ENCODE measurements at places on chromosomes 2 and 18.

- DNase-seq: no peak
These were observed 1468.4 kb upstream of the NXPH2 start for GRCh38 chr2:140248623-140249022.

DNA sequence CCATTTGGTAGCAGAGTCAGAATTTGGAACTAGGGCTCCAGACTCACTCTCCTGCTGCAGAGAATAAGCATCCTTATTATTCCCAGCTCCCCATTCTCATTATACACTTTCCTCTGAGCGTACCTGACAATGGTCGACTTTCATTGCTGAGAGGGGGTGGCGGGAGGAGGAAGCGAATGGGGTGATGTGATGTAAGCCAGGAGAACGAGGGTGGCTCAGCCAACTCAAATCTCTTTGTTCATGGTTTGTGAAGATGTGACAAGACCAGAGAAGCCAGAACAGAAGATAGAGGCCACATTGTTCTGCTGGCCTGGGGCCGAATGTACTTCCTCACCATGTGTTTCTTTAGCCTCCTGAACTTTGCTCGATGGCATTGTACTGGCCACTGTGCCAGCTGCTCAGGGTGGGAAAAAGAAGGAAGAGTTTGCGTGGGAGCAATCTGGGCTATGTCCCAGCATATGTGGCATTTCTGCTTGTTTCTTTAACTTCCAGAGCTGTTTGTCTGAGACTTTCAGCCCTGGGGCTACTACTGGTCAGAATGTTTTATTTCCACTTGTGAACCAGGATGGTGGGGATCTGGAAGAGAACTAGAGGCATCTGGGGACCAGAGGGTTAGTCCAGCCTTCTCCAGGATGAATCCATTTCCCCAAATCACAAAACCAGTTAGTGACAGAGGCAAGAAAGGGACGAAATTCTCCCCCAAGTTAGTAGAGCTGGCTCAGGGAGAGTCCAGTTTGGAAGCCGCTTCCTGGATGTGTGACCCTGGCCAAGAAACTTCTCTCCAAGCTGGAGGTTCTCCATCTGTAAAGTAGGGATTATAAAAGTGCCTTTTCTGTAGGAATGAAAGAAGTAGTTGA lies 62.6 kb downstream of the MOGAT1 start:
- DNase-seq: no peak

DNA sequence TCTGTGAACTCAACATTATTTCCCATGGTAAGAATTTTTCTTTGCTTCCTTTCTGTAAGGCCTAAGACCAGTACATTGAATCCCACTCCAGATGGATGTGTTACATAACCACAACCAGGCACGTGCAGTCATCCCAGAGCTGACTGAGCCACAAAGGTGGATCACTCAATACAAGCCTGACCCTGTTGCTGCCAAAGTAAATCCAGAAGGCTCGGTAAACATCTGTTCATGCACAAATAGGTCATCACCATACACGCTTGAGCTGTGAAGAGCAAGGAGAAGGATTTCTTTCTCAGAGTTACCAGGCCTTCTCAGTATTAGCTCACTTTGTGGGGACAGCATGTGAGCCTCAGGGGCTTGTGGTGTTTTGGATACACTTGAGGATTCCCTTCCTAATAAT lies 791.4 kb upstream of the FANCL start:
- no peak for DNase-seq

DNA sequence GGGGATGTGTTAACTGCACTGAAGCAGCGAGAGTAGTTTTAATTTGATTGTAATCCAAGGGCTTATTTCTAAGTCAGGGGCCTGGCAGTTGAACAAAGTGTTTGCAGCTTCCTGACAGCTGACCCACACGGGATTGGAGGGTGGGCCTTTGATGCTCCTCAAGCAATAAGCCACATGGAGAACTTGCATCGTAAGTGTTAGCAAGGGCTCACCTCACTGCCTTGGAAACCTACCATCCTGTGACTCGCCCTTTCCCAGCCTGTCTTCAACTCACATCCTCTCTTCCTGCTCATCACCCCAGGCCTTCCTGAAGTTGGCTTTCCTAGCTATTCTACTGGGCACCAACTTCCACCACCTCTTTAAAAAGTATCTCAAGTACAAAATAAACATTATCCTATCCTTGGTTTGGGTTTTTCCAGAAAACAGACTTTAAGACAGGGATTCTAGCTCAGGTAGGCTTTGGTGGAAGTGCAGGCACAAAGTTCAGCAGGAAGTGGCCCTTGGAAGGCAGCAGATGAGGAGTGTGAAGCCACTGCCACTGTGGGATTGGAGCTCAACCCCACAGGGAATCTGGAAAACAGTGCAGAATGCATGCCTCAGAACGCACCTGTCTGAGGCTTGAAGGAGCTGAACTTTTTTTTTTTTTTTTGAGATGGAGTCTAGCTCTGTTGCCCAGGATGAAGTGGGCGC lies 31.6 kb downstream of the B3GNT2 start:
- no peak for DNase-seq

DNA sequence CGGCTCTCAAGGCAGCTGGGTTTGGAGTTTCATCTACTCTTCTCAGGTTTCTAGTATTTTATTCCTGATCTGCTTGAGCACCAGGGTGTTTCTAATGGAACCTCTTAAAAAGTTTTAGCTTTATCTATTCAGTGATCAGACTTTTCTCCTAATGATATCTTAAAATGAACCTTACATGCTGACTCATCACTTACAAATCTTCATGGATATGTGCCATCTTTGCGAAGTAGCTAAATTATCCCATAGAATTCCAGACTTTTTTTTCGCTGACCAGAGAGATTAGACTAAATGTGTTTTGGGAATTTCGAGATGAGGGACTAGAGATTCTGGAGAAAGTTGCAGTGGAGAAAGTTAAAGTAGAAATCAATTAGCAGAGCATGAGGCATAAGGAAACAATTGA lies 401.0 kb downstream of the GRB14 start:
- no peak for DNase-seq

DNA sequence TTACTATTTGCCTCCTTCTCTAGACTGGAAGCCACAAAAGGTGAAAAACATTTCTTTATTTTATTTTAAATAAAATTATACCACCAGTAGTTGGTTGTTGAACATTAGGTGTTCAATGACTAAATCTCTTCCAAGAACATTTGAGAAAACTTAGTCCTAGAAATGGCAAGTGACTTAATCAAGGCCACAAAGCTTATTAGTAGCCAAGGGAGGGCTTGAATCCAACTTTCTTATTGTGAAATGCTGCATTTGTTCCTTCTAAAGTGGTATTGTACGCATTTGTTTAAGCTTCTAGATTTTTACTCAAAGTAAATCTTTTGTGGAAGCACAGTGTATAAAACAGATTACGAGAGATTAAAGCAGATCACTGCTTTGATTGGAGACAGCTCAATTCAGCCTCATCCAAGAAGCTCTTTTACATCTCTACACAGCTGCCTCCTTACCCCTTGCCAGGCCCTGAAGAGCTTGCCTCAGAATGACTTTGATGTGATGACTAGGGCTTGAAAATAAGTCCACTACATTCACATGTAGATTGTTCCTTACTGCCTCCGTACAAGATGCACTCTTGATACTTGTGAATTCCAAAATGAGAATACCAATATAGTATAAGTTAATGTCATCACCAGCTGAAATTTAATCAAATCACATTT lies 244.8 kb downstream of the XIRP2 start:
- DNase-seq: no peak

- DNase-seq: no peak
These were observed 22.5 kb downstream of the LIPG start for GRCh38 chr18:49584394-49584793.

- no peak for DNase-seq
These were observed 7.2 kb downstream of the DTNB start for GRCh38 chr2:25666218-25666617.

GRCh38 chr2:72975017-72975416 lies 57.7 kb downstream of the EMX1 start:
- no peak for DNase-seq

Measured in esophagus squamous epithelium (tissue), 5 donors.